ENCODE measurements at places on chromosomes 5 and 9.

DNA sequence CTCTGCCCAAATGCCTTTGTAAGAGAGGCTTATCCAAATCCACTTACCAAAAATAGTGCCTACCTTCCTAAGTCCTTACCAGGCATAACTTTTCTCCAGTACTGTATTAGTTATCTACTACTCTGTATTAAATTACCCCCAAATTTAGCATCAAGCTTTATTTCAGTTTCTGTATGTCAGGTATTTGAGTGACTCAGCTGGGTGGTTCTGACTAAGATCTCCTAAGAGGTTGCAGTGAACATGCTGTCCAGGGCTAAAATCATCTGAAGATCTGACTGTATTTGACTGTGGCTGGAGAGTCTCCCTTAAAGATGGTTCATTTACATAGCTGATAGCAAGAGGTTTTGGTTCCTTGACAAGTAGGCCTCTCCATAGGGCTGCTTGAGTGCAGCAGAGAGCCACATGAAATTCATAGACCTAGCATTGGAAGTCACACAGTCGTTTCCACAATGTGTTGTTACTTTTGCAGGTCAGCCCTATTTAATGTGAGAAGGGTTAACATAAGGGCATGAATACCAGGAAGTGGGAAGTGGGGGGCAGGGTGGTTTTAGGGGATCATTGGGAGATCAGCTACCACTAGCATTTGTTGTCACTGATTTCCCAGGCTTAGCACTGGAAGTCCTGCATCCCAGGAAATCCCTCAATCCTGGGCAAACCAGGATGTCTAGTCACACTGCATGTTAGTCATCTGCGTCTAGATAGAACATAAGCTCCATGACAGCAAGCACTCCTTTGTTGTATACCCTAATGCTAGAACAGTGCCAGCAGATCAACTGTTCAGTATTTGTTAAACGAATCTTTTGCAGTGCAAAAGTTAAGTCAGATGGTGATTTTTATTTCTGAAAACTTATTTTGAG, 2.0 kb upstream of the ZNF622 start:
- DNase-seq = peak; percentile 11

GRCh38 chr9:137173796-137174664, 2.2 kb upstream of the TMEM210 start:
- no peak for DNase-seq

DNA sequence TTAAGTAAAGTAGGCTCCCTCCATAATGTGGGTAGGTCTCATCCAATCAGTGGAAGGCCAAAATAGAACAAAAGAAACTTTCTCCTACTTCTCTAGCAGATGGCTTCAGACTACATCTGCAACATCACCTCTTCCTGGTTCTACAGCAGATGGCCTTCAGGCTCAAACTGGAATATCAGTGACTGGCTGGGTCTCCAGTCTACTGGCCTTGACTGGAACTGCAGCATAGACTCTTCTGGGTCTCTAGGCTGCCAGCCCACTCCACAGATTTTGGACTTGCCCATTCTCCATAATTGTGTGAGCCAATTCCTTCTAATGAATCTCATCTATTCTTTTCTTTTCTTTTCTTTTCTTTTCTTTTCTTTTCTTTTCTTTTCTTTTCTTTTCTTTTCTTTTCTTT, 64.8 kb downstream of the ACER2 start:
- no peak for DNase-seq

GRCh38 chr9:26863074-26863473, 29.5 kb downstream of the CAAP1 start:
- no peak for DNase-seq

DNA sequence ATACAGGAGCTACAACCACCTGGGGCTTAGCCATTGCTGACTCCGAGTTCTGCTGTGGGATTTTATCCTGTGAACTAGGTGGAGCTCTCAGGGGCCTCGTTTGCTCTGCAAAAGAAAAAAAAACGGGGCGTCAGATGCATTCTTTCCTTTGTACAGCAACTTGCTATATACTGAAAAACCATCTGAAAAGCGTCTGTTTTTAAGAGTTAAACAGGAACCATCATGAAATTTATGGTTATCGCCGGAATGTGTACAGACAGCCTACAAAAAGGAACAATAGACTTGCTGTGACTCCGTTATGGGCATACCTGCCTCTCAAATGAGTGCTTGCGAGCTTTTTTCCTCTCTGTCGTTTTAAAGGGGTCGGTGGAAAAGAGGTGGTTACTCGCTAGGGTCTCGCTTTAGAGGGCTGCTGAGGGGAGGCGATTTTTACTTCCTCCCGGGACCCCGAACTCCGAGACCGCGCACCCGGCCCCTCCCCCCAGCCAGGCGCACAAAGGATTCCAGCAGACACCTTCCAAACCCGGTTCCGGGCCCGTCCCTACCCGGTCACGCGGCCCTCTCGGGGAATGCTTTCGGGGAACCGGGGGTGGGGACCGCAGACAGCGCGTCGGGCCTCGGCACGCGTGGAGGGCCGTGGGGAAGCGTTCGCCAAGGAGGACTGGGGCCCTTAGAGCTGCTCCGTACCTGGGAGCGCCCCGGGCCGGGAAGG, 826 bp downstream of the PAIP1 start:
- DNase-seq = peak; percentile 53

GRCh38 chr5:111772456-111773122, 15.6 kb upstream of the NREP start:
- no peak for DNase-seq

DNA sequence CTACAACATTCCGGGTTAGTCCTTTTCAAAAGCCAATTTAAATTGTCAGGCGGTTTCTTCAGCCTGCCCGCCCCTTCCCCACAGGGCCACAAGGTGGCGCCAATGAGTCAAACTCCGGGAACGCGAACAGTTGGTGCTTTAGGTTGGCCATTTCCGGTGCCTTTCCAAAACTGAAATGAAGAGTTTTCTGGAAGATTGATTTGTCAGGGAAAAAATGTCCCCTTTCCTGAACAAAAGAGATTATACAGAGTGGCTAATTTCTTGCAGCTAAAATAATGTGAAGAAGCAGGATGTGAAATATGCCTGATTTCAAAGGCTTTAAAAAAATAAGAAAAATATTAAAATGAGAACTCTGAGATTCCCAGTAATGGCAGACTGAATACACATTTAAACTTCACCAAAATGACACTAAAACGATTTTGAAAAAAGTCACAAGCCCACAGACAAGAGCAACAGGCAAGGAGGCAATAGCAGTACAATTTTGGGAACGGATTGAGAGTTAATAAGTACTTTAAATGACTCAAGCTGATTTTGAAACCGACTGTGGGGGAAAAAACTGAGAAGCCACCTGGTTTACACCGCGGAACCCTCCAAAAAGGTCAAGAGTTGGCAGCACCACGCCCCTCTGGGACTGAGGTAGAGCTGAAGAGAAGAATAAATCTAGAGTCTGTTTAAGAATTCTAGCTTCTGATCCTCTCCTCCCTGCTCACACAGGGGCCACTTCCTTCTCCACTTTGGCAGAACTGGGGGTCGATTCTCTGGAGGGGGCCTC, 45.7 kb downstream of the SLC46A2 start:
- peak; percentile 72 for DNase-seq

GRCh38 chr5:76341651-76342334, 61.3 kb upstream of the IQGAP2 start:
- no peak for DNase-seq

DNA sequence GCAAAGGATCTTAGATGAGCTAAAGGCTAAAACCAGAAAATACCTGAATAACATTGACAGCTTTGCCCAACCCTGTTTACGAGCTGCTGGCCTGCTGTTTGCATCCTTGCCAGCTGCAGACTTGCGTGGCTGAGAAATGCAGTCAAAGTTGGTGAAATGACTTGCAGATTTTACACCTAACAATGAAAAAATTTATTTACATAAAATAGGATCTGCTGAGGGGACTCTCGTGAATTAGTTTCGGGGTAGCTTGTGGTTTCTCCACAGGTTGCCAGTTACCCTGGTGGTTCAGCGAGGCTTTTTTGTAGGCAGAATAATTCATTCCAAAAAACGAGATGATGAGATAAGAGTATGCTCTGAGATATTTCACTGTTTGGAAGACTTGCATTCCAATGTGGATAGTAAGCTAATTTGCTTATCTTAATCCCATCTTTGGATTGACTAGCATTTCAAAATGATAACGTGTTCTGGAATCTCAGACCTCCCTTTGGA, 65.7 kb upstream of the FANCC start:
- DNase-seq = no peak

DNA sequence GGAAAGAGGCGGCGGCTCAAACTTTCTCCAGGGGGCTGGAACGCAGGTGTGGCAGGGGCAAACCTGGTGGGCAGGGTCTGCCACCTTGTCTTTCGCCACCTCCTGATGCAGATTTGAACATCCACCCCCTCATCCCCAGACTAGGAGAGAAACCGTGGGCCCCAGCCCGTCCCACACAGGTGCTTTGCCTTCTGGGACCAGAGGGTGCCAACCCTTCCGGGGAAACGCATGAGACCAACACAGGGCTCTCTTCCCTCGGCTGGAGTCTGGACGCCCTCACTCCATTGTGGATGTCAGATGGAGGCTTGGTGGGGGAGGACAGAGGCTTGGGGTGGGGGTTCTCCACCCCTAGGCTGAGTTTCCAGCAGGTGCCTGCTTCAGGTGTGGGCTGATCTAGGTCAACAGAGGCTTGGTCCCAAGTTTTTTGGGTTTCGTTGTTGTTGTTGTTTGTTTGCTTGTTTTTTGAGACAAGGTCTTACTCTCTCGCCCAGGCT, 9.5 kb downstream of the C9orf50 start:
- no peak for DNase-seq

- DNase-seq = no peak
Measured at GRCh38 chr9:110604171-110604601, 24.6 kb upstream of the SVEP1 start.

DNA sequence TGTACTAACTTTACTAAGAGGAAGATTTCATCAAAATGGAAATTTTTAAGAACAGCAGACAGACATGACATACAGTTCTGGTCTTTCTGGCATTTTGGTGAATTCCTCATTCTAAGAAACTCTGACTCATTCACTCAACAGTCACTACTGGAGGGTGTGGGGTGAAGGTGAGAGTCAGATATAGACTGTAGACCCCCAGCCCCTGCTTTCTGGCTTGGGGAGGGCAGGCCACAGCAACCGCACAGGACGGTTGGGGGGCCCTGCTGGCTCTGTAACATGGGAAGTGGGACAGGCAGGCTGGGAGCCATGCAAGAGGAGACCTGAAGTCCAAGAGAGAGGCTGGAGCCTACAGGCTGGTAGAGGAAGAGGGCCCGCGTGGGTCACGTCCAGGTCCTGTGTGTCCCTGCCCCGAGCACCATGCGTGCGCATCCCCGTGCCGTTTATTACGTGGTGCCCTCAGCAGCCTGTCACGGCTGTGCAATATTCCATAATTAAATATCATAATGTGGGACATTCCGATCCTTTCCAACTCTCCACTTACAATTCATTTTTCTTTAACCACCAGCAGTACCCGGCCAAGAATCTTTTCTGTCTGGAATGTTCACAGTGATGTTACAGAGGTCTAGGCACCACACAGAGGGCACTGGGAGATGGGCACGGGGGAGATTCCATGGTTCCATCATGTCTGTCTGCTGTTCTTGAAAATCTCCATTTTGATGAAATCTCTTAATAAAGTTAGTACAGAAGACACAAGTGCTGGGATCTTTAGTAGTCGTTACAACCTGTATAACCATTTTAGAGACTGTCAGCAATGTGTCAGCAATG, 75.5 kb downstream of the SEMA4D start:
- DNase-seq = peak; percentile 65

- no peak for DNase-seq
Measured at GRCh38 chr9:136851941-136852663, at the start of gene MAMDC4. TSS of gene MAMDC4 (plus strand) at chr9:136852346. CDS start at chr9:136852417, 71 bp downstream.

GRCh38 chr5:3590967-3591900, 4.4 kb upstream of the IRX1 start:
- DNase-seq = no peak

DNA sequence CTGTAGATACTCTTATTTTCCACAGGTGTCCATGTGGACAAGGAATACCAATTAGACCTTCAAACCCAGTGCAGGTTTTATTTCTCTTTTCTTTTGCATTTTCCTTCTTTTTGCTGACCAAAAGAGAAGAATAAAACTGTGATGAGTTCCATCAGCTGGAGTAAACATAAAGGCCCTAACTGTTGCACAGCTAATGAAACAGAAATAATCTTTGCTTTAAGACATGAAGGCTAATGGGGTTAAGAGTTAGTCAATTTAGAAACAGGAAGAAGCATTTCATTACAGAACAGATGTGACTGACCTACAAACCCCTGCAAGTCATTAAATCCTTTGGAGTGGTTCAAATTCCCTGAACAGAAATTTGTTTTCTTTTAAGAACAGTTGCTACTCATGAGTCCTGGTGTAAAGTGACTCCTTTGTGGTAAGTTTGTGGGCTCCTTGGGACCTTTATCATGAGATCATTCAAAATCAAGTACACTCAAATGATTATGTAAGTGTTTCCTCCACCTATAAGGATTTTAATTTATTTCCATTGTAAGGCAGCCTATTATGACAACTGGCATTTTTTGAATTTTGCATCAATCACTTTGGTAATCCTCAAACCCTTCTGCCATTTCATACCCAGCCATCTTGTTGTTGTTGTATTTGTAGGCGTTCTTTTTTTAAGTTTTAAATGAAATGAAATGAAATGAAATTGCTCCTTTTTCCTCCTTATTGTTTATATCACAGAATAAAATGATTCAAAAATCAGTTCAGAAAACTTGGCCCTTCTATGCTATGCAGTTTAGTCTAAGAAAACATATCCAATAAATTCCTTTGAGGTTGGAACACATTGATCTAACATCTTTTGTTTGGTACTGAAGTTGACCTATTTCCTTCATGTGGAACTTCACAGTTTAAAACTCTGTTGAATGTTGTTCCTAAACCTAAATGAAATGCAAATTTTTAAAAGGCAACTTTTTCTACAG, 1.3 kb downstream of the MINAR2 start:
- no peak for DNase-seq

DNA sequence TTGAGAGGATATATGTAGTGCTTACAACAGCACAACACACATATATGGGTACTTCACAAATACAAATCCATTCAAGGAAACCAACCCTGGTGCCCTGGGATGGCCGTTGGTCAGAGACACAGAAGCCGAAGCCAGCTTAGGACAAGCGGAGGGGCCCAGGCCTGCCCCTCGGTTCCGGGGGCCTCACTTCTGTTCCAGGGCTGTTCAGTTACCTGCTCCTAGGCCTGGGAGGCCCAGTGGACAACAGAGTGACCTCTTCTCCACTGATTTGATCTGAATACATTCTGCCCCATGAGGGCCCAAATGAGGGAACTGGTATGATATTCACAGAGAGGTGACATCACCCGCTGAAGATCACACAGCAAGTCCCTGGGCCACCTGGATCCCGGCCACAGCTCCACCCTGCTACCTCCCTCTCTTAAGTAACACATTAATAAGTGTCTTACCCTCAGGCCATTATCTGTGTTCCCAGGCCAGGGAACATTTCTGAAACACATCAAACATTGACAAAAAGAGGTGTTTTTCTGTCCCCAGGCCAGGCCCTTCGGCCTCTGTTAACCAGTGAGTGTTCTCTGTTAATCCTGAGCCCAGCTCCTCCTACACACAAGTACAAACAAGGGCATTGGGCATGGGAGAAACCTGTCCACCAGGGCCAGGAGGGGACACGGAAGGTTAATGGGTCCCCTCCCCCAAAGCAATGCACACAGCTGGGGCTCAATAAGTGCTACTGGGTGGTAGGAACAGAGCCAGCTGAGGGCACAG, 4.5 kb upstream of the GRHPR start:
- DNase-seq = no peak
